Fibroblast of skin of back (primary cell): ENCODE measurements at places on chromosomes 5 and 9.

GRCh38 chr9:19460243-19460642 lies 51.4 kb downstream of the ACER2 start:
- DNase-seq = no peak

GRCh38 chr9:32380944-32381343 lies 3.5 kb upstream of the ACO1 start:
- DNase-seq = no peak

DNA sequence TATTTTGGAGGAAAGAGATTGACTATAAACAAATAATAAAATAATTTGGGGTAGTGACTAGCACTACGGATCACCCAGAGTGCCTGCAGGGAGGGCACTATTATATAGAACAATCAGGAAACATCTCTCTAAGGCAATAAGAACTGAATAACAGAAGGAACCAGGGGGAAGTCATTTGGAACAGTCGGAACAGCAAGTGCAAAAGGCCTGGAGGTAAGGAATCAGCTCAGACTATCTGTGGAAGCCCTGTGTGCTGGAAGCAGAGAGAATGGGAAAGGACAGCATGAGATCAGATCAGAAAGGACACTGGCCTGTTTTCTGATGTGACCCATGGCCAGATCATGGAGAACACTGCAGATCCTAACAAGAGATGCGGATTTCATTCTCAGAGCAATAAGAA lies 357.6 kb downstream of the EFNA5 start:
- DNase-seq = no peak

DNA sequence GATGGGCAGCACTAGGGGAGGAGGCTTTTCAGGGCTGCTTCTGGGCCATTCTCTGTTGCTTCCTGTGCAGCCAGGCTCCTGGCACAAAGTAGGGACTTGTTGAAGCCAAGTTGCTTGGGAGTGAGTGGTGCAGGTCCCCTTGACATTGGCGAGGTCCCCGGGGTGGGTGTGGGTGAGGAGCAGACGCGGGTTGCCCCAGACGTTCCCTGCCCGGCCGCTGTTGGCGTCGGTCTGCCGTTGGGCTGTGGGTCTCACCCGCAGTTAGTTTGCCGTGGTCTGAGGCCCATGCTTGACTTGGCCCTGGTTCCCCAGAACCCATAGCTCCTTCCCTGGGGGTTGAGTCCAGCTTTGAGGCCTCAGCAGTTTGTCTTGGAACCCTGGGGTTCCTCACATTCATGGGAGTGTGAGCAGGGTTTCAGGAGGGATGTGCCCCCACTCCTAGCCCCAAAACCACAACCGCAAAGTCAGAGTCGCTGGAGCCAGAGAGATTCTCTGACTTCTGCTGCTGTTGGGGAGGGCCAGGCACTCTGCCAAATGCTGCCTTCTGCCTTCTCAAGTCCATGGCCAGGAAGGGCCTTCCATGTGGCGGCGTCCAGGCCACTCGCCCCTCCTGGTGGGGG lies 77.5 kb downstream of the RXRA start:
- peak; percentile 87 for DNase-seq

- DNase-seq = peak; percentile 83
Measured at GRCh38 chr5:65774346-65774745, 52.3 kb downstream of the NLN start.

GRCh38 chr5:23571059-23571458 lies 63.6 kb downstream of the PRDM9 start:
- DNase-seq = no peak

DNA sequence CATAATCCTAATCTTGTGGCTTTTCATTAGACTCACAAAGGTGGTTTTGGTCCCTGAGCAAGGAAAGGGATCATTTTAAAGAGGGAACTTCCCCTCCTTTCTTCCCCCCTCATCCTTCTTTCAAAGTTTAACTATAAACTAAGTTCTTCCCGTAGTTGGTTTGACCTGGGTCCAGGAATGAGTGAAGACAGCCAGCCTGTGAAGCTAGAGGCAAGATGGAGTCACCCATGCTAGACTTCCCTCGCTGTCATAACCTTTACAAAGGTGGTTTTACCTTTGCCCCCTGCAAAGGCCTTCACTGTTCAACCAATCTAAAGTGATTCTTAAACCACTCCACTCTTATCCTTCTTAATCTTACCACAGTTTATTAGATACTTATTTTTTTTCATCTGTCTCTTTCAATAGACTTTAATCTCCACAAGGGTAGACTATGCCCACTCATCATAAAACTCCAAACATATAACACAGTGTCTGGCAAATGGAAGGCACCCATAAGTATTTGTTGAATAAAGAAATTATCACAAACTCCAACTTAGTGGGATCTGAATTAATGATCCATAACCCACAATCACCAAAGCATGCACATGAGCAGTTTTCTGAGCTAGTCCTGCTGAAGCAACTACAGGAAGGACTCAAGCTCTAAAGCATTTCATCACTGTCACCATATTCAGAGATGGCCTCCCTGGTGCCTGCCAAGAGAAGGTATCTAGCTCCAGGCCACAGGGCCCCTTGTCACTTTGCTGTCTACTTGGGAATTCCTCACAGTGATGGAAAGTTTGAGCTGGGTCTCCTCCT lies 369.0 kb downstream of the SPOCK1 start:
- DNase-seq = no peak

- peak; percentile 99 for DNase-seq
Measured at GRCh38 chr9:734831-735511, 106.5 kb upstream of the DMRT1 start.

- no peak for DNase-seq
Measured at GRCh38 chr5:95304711-95305110, 19.8 kb upstream of the MCTP1 start.
